ENCODE measurements at places on chromosomes 7 and 10.
A peak's percentile ranks its signal among the peaks of the same experiment; 100 is the strongest.

- peak; percentile 33 for DNase-seq
These were observed 57.5 kb downstream of the KLHDC10 start for GRCh38 chr7:130127821-130128317.

DNA sequence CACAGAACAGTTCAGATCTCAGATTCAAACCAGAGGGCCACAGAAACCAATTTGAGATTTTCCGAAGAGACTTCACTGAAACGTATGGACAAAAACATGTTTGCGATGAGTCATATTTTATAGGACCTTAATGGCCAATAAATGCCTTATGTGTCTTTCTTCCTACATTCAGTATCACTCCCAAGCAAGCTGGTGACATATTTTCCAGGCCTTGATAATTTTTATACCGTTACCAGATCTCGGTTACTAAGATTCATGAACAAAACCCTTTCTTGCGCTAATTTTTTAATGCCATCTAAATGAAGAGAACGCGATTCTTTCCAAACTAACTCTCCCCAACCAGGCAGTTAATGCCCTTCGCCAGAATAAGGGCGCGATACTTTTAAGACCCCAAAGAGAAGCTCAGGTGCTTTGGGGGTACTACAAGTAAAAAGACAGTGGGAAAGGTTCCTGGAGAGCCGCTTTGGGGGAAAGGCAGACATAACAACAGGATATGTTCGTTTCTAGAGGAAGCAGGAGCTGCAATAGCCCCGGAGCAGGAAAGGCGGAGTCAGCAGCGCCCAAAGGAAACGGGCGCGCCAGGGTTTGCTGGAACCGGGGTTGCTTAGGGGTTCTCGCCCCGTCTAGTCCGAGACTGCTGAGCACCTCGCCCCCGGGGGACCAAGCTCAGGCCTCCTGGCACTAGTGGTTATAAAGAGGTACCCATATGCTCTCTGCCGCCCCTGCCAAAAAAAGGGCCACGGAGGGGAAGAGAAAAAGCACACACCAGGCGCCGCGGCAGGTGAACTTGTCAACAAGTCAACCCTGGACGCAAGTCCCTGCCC is 884 bp downstream of the ICA1 start:
- no peak for DNase-seq

DNA sequence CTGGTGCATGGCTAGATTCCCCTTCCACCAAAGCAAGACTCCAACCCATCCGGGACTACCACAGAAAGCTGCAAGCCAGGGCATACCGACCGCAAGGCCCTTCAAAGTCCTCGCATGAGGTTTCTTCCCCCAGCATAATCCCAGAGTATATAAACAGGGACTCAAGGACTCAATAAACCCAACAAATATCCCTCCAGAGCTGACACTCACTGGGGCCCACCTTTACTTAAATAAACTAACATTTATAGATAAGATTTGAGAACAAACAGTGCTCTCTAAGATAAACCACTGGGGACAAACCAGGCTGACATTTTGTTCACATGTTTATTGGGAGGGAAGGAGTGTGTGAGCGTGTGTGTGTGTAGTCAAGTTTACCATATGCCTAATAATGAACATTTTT is 138.2 kb downstream of the ADAM12 start:
- no peak for DNase-seq

DNA sequence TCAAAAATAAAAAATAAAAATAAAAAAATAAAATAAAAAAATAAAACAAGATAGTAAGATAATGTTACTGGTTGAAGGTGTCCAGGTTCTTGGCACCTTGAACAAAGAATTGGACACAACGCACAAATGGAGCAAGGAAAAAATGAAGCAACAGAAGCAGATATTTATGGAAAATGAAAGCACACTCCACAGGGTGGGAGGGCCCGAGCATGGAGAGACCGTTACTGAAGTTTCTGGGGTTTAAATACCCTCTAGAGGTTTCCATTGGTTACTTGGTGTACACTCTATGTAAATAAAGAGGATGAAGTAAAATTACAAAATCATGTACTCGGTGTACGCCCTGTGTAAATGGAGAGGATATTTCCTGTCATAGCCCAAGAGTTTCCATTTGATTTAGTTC is 15.7 kb upstream of the PFKP start:
- no peak for DNase-seq

DNA sequence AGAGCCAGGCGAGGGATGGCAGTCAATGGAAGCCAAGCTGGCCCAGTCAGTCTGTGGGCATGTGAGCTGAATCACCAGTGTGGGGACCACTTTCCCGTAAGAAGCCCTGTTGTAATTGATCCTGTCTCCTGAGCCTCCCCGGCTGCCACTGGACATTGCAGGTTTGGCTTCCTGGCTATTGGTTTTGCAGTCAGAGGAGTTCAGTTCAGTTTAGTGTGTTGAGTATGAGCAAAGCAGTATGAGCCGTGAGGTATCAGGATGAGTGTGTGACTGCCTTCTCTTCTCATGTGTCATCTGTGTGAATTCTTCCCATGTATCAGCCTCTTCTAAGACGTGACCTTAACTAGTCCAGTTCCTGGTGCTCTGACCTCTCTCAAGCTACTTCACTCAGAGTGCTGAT is 227.4 kb downstream of the PRKG1 start:
- DNase-seq, result peak; percentile 49

DNA sequence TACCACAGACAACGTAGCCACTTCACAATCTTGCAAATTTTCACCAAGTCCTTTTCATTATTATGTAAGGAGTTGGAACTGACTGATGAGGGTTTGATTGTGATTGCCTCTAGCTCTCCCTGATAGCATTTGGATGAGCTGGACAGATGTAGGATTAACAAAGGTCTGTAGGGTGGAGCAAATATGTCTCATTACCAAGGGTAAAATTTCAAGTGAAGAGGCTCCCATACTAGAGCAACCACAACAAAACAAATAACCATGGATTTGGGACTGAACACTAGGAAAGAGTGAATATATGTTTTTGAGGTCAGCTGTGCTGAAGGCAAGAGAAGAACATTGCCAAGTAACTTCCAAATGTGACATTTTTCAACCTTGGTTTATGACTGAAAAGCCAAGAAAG is 281.7 kb downstream of the NEBL start:
- no peak for DNase-seq

DNA sequence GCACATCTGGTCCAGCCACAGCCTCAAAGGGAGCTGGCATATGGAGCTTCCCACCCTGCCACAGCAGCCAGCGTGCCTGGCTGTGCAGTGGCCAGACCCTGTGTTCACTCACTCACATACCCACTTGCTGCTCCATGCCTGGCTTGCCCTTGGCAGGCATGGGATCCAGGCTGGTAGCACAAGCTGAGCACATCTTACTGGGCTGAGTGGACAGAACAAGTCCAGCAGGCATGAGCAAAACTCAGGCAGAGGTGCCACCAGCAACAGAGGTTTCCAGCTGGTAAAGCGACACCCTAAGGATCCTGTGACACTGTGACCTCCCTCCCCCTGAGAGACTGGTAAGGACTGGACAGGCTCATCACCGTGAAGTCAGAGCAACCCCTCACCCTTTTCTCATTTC is 25.1 kb downstream of the SVIL start:
- DNase-seq, result no peak

DNA sequence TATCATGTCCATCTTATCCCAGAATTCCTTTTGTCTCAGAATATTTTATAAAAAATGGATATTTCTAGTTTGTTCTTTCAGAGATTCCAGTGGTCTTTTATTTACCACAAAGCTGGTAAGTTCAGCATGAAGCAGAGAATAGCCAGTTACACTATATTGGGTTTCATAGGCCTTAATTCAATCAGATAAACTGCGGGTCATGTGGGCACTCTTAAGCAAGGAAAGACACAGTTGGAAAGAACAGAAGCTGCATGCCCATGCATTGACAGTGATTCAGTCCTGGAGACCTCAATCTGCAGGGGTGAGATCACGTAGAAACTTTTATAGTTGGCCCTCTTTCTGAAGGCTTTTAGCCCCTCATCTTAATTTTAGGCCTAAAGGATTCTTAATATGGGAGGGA is 281.3 kb upstream of the IGFBP3 start:
- DNase-seq, result no peak

GRCh38 chr7:41730161-41730560 is 27.3 kb upstream of the INHBA start:
- no peak for DNase-seq

GRCh38 chr7:131112431-131112830 is 215.2 kb upstream of the MKLN1 start:
- DNase-seq, result no peak

GRCh38 chr7:26865094-26865388 is 651 bp upstream of the SKAP2 start:
- no peak for DNase-seq

GRCh38 chr10:30583778-30584415 is 45.7 kb downstream of the LYZL2 start:
- peak; percentile 67 for DNase-seq

DNA sequence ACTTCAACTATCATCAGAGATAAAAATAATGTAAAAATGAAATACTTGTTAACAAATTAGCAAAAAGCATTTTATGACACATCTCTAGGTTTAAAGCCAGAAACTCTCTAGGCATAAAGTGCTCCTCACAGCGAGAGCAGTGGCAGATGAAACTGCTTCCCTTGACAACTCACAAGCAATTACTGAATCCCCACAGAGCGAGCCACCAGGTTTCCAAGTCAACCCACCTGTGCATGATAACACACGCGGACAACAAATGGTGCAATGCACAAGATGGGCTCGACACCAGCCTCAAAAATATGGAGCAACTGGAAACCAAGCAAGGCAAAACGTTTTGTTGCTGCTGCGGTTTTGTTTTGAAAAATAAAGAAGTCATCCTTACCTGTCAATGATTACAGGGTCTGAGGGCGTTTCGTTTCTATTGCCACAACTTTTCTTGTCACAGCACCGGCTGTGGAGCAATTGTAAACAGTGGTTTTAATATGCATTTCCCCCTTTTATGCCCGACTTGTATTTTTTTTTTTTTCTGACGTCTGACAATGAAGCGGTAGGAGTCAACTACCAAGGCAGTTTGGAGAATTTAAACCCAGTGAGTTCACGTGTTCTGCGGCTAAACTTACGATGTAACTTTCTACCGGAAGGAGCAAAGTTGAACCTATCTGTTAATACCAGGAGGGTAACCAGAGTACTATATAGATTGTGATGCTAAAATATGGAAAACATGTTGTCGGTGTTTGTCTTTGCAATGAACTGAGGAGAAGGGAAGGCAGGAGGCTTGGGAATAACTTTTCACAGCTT is 7.0 kb downstream of the EBF3 start:
- no peak for DNase-seq

DNA sequence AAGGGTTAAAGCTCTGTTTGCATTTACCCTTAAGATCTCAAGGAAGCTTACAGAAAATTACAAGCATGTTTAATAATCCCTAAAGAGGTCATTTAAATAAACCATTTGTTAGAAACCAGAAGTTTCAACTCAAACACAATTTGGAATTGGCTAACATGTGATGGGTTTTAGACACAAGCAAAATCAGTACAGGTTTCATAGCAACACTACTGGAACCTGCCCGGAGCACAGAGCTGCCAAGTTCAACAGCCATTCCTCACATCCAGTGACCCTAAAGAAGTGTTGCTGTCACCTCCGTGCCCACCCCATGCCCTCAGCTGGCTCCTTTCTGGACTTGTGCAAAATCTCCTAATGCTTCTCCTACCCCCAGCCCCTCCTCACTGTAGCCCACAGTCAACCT is 338.8 kb upstream of the AUTS2 start:
- no peak for DNase-seq

DNA sequence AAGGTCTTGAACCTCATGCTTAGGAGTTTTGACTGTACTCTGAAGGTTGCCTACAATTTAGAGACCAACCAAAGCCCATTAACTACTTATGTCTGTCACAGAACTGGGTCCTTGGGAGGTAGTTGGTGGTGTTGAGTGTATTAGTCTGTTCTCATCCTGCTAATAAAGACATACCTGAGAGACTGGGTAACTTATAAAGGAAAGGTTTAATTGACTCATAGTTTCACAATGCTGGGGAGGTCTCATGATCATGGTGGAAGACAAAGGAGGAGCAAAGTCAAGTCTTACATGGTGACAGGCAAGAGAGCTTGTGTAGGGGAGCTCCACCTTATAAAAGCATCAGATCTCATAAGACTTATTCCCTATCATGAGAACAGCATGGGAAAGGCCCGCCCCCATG is 319.6 kb upstream of the ZMIZ1 start:
- no peak for DNase-seq

GRCh38 chr7:1945558-1945957 is 275.5 kb downstream of the ELFN1 start:
- no peak for DNase-seq

- DNase-seq, result no peak
These were observed 45.9 kb downstream of the SGMS1 start for GRCh38 chr10:50577681-50578350.

DNA sequence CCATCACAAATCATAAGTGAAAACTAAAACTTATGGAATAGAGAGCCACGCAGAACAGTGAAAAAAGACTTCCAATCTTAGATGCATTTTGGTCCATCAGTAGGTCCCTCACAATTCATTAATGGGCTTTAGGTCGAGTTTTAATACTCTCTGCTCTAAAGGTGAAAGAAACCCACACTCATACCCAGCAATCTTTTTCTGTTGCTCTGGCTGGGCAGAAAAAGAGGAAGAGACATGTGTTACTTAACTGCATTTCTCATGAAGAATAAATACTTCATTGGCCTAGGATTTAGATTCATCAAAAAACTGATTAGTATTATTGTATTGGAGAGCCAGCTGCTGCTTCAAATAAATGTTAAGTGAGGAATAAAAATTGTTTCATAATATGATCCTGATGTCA is 645.7 kb downstream of the PHTF2 start:
- no peak for DNase-seq

DNA sequence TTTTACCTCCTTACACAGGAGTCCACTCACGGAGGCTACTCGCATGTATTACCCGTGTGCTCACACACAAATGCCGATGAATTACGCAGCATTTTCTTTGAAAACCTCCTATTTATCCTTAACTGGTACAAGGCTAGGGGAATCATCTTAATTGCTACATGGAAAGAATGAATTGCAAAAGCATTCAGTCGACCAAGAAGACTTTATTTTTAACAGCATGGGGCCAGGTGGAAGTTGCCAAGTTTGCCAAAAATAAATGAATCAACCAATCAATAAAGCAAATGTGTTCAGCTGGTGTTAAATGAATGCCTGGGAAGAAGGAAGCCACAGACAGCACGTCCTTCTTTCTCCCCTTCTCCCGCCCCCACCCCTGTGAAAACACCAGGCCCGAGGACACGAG is 55.8 kb downstream of the CTBP2 start:
- DNase-seq, result no peak

GRCh38 chr10:69577268-69578232 is 4.3 kb upstream of the NEUROG3 start:
- no peak for DNase-seq

DNA sequence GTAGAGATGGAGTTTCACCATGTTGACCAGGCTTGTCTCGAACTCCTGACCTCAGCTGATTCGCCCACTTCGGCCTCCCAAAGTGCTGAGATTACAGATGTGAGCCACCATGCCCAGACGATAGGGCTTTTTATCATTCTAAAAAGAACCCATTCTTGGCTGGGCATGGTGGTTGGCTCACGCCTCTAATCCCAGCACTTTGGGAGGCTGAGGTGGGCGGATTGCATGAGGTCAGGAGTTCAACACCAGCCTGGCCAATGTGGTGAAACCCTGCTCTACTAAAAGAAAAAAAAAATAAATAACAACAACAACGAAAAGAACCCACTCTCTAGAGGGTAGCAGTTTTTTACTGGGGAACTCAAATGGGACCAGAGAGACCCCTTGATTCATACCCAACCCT is 112.7 kb downstream of the PLXDC2 start:
- DNase-seq, result no peak

- no peak for DNase-seq
These were observed 53.7 kb upstream of the KLF6 start for GRCh38 chr10:3838460-3839437.
